GM04504 (cell line): ENCODE measurements at places on chromosomes 7 and 10.

DNA sequence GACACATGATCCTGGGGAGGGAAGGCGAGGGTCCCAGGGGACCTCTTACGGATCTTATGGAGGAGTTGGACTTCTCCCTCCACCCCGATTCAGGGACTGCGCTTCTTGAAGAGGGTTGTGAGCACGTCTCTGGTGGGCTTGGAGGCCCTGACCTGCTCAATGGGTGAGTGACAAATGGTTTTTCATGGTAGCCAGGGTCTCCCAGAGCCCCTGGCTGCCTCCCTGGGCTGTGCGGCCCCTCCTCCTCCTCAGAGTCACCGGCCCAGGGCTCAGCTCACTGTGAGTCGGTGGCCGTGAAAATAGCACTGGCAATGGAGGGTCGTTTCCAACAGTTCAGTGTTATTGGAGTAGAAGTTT is 26.6 kb downstream of the INPP5A start:
- no peak for DNase-seq

GRCh38 chr10:80203835-80204676 is 1.3 kb downstream of the ANXA11 start:
- no peak for DNase-seq

DNA sequence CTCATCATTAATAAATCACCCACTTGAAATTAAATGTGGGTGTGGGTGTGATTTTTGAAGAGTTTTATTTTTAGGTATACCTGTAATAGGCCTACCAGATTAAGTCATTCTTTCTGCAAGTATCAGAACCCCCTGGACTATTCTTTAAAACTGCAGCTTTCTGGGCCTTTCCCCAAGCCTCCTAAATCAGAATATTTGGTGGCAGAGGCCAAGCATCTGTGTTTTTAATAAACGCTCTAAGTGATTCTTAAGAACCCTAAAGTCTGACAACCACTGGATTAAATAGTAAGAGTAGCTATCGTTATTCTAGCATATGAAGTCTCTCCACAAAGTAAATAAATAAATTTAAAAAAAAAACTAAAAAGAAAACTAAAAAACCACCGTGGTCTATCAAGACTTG is 703.0 kb upstream of the NRP1 start:
- no peak for DNase-seq

DNA sequence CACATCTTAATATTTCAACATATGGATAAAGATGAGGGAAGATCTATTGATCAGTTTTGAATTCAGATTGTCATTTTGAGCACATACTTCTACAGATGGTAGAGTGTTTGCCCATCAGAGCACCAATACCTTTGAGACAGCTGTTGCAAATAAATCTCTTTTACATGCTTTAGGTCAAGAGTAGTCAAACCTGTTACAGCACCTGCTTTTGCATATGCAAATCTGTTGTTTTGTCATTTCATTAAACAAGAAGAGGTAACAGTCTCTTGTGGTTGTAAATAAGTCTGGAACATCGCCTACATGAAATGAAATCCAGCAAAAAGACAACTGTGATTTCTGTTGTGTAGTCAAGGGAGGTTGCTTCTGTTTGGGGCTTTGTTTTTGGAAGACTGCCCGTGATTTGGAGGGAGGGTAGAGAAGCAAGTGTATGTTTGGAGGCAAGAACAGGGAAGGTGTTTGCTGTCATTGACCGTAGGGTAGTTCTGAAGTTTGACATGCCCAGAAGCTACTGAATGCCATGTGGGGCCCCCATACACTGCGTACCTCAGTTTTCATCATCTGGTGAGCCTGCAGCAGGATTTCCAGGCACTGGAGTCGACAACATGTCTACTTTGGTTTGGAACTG is 233.6 kb upstream of the PPP1R3A start:
- DNase-seq, result no peak

GRCh38 chr10:48838834-48839233 is 100.8 kb downstream of the LRRC18 start:
- DNase-seq, result no peak

GRCh38 chr10:27687326-27687725 is 58.3 kb downstream of the MKX start:
- no peak for DNase-seq

DNA sequence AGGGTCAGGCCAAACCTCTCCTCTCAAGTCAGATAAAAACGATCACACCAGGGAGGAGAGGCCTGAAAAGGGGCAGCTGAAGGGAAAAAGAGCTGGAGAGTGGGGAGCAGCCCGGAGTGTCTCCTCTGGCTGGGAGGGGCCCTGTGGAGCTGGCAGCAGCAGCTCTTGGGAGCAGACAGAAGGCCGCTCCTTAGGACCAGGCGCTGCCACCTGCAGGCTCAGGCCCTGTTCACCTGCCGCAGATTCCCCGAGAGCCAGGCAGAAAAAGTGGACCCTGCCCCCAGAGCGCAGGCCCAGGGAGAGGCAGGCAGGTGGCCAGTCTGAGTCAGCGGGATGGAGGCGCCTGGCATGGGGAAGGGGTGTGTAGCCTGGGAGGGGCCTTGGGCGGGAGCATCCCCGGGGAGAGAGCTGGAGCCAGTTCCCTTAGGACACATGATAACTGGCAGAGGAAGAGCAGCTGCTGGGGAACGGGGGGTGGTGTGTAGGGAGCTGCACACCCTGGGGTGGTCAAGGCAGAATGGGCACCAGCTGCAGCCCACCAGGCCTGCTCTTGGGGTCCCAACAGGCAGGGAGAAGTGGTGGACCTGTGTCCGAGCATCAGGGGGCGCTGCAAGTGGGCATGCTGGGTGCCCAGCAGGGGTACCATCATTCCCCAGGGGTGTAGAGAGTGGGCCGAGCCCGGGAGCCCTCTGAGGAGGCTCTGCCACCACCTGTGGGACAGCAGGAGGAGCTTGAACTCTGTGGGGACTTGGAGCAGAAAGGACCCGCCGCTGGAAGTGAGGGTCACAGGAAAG is 177.2 kb upstream of the RHEB start:
- no peak for DNase-seq

- no peak for DNase-seq
These were observed 138.6 kb upstream of the CCDC6 start for GRCh38 chr10:60044971-60045370.

DNA sequence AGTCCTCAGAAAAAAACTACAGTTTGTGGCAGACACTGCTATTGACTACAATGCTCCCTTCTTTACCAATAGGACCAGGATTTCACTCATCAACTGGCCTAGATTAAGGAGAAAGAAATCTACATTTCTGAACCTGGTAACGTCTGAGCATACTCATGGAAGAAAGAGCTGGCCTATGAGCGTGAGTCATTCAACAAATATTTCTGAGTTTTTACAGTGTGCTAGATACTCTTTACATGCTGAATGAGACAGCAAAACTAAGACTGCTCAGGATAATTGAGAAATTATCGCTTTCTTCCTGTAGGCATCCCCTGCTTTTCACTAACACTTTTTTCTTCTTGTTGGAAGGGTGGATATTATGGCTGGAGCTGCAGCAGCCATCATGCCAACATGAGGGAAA is 609.7 kb downstream of the TNS3 start:
- DNase-seq, result peak; percentile 45

- DNase-seq, result peak; percentile 44
These were observed 71.5 kb upstream of the ADO start for GRCh38 chr10:62732841-62733653.

GRCh38 chr7:42233695-42234331 is 3.2 kb downstream of the GLI3 start:
- DNase-seq, result no peak

GRCh38 chr7:25789701-25790640 is 362.0 kb upstream of the NFE2L3 start:
- no peak for DNase-seq

- no peak for DNase-seq
These were observed 50.1 kb upstream of the PRKAR1B start for GRCh38 chr7:776992-777727.

- DNase-seq, result no peak
These were observed 998.1 kb downstream of the LRMDA start for GRCh38 chr10:76429368-76430060.

DNA sequence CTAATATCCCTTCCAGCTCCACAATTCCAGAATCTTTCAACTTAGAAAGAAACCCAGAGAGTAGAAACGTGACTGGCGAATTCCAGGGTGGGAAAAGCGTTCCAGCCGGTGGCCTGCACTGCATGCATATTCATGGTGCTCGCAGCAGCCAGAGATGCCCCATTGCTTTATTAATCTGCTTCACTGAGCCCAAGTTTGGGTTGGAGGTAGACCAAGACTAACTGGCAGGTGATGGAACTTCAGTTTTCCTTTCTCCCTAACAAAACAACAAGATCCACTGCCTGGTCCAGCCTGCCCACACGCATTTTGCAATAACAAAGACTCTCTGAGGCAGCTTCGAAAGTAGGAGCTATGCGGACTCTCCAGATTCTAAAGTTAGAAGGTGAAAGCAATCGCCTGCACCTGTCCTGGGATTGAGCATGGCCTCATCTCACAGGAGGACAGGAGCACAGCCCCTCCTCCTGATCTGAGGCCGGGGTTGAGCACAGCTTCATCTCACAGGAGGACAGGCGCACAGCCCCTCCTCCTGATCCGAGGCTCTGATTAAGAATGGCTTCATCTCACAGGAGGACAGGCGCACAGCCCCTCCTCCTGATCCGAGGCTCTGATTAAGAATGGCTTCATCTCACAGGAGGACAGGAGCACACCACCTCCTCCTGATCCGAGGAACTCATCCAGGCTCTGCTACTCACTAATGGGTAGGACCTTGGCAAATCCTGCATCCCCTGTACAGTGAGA is 127.8 kb upstream of the LANCL2 start:
- no peak for DNase-seq

- DNase-seq, result no peak
These were observed 260.5 kb upstream of the KLF14 start for GRCh38 chr7:130994378-130995115.

DNA sequence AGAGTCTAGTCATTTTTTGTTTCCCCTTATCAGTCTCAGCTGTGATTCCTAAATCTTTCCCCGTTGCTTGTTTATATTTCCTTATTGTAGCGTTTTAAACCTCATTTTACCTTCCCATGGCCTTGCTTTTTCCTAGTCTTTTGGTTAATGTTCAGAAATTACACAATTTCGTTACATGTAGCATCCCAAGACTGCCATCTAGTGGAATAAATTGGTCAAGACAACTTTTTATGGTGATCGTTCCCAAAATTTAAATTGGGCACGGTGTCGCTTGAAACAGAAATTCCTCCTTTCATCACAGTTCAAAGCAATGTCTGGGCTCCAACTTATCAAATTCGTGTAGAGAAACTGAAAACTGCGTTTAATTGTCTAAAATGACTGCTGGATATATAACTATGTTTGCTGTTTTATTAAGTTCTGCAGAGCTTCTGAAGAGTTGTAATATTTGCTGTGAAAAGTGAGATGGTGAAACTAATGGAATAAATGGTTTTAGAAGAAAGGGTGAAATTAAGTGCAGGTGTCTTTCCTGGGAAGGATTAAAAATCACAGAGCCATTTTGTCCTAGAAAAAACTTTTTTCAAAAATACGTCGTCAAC is 370.2 kb downstream of the PHF14 start:
- peak; percentile 20 for DNase-seq

GRCh38 chr7:69847921-69848612 is 249.8 kb downstream of the AUTS2 start:
- DNase-seq, result no peak

- DNase-seq, result no peak
These were observed 16.9 kb downstream of the TCAF1 start for GRCh38 chr7:143884969-143885559.

DNA sequence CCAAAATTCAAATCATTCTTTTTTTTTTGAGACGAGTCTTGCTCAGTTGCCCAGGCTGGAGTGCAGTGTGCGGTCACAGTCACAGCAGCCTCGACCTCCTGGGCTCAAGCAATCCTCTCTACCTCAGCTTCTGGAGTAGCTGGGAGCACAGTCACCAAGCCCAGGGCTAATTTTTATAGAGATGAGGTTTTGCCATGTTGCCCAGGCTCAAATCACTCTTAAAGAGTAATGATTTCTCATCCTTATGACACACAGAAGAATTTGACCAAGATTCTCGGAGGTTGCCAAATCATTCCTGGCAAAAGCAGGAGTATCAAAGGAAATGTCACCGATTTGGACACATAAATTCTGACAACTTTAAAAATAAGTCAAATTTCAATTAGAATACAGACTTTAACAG is 39.1 kb downstream of the SIRT1 start:
- DNase-seq, result peak; percentile 54

- DNase-seq, result no peak
These were observed 3.1 kb upstream of the FAM171A1 start for GRCh38 chr10:15374156-15374555.

DNA sequence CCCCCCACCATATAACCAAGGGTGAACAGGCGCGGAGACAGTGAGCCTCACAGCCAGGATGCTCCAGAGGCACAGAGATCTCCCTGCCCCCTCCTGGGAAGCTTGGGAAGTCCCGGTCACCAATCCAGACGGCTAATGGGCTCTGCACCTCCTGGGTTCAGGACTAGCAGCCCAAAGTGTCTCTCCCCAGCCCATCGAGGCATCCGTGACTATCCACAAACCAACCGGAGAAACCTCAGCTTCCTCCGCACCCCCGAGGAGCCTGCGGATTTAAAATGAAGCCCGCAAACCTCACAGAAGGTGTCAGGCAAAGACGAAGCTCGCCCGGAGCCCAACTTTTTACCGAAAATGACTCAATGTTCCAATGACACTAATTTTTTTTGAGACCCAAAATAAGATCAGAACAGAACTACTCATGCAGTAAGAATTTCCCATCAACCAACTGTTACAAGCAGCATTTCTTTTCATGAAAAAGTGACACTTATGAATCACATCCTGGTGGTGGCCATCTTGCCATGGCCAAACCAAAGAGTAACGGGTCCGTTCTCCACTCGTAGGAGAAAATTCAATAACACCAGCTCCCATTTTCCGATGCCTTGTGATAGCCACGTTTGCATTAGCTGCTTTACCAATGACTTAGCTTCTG is 6.0 kb downstream of the PDGFA start:
- no peak for DNase-seq

- no peak for DNase-seq
These were observed 140.4 kb upstream of the MAGI2 start for GRCh38 chr7:79593866-79594301.

GRCh38 chr7:155278921-155279320 is 18.8 kb upstream of the INSIG1 start:
- no peak for DNase-seq

GRCh38 chr10:118047157-118047719 is 497 bp upstream of the RAB11FIP2 start:
- DNase-seq, result no peak

DNA sequence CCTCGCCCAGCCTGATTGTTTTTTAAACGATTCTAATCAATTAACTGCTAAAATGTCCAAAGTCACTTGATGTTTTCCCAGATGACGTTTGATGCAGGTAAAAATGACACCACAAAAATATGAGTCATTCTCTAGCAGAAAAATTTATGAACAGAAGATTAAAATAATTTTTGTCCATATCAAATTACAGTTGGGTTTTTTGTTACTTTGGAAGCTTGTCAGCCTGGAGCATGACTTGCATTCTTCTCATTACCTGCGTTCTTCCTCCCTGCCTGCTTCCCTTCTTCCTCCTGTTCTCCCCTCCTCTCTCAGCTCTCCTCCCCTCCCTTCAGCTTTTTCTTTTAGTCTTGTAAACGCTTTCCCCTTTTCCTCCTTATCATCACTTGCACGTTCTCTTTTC is 18.7 kb downstream of the IL15RA start:
- DNase-seq, result no peak
